ENCODE measurements at places on chromosomes 11 and 22.

DNA sequence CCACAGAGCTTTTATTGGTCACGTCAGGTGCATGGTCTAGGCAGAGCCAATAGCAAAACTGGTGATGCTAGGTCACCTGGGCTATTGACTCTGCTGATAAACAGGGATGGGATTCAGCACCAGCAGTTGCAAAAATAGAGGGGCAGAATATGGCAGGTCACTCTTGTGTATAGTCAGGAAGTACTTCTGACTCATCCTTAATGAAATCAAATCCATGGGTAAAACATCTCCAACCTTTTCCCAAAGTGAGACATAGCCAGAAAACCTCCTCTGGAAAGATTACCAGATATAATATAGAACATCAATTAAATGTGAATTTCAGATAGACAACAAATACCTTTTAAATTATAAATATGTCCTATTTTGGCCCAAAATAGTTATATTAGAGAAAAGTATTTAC lies 383.2 kb downstream of the METTL15 start:
- no peak for DNase-seq

GRCh38 chr22:37765498-37765897 lies 42.2 kb upstream of the GCAT start:
- no peak for DNase-seq

GRCh38 chr11:77471558-77472193 lies 2.2 kb downstream of the PAK1 start:
- no peak for DNase-seq

- DNase-seq: no peak
Measured at GRCh38 chr11:41246399-41246745, 213.1 kb downstream of the LRRC4C start.

DNA sequence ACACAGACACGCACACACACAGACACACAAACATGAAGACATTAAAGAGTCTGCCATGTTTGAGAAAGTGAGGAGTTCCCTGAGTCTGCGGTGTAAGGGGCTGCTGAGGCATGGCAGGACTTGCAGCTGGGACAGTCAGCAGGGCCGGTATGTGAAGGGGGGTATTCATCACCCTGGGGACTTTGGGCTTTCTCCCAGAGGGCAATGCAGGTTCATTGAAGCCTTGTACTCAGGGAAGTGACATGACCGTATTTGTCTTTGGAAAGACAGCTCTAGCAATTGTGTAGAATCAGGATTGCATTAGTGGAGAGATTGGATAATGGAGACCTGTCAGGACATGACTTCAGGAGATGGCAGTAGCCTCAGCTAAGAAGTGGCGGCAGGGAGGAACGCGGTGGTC lies 9.4 kb upstream of the ADAMTS8 start:
- DNase-seq: no peak

- DNase-seq: no peak
Measured at GRCh38 chr11:39374963-39375698, 2084.3 kb downstream of the LRRC4C start.

DNA sequence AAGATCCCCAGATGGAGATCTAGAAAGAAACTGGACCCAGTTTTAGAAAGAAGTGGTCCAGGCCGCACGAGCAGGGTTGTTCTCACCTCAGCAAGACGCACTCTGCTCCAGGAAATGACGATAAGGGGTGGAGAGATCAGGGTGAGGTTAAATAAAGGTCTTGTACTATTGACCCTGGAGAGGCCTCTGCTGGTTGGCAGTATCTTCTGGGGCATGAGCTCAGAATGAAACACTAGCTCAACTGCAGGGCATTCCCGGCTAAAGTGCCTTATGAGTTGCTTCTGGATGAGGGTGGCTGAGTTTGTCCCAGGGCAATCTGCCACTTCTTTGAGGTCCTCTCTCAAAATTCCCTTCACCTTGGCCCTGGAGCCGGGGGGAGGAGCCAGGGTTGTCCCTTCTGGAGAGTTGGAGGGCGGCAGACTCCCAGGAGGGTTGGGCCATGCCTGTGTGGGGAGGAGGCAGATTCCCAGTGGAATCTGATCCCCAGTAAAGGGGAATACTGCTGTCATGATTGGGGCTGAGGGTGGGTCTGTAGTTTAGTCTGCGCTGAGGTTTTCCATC lies 10.9 kb downstream of the USP2 start:
- no peak for DNase-seq

DNA sequence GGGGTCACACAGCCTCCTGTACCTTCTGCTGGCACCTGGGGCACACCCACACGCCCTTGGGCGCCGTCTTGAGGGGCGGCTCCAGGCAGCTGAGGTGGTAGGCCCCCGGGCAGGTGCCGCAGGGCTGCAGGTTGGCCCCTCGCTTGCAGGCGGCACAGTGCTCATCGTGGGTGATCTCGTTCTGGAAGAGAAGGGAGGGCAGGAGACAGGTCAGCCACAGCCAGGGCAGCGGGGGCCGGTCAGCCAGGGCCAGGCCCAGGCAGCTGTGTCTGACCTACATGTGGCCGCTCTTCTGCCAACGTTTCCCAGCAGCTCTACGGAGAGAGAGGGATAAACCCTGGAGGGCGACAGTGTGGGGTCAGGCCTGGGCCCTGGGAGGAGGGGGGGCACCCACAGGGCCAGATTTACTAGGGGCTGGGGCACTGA lies 121.9 kb downstream of the PHF21B start:
- no peak for DNase-seq

DNA sequence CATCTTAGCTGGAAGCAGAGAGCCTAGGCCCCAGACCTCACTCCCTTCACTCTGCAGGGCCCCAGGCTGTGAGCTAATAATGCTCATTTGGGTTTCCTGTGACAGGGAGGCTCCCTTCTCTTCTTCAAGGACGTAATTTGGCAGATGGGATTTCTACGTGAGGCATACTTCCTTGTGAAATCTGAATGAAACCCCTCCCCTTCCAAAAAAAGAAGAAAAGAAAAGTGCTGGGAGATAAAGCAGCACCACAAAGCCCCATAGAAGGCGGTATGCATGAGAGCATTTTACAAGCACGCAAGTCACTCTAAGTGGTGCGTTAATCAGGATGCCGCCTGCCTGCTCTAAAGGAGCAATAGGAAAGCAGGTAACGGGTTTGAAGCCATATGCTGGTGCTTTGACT lies 5.7 kb downstream of the P2RX3 start:
- DNase-seq: no peak

DNA sequence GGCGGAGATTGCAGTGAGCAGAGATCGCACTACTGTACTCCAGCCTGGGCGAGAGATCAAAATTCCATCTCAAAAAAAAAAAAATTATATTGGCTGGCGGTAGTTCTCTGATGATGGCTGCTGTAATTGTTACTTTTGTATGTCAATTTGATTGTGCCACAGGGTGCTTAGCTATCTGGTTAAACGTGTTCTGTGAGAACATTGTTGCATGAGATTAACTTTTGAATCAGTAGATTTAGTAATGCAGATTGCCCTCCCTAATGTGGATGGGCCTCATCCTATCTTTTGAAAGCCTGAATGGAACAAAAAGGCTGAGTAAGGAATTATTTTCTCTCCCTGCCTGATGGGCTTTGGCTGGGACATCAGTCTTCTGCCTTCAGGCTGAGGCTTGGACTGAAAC lies 654.2 kb downstream of the OPCML start:
- DNase-seq: no peak

DNA sequence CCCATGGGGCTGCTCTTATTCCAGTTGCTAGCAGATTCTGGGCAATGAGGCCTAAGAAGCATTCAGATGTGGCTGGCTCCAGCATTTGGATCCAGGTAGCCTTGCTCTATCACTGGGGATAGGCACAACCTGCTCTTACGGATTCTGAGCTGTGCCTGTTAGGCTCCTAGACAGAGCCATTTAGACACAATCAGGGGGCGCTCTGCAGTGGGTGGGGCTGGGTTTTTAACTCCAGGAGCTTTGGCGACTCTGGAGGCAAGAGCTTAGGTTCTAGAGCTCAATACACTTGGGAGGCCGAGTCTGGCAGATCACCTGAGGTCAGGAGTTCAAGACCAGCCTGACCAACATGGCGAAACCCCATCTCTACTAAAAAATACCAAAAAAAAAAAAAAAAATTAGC lies 32.0 kb downstream of the KCNC1 start:
- no peak for DNase-seq

GRCh38 chr11:117535850-117536411 lies 208.3 kb downstream of the CEP164 start:
- DNase-seq: no peak

DNA sequence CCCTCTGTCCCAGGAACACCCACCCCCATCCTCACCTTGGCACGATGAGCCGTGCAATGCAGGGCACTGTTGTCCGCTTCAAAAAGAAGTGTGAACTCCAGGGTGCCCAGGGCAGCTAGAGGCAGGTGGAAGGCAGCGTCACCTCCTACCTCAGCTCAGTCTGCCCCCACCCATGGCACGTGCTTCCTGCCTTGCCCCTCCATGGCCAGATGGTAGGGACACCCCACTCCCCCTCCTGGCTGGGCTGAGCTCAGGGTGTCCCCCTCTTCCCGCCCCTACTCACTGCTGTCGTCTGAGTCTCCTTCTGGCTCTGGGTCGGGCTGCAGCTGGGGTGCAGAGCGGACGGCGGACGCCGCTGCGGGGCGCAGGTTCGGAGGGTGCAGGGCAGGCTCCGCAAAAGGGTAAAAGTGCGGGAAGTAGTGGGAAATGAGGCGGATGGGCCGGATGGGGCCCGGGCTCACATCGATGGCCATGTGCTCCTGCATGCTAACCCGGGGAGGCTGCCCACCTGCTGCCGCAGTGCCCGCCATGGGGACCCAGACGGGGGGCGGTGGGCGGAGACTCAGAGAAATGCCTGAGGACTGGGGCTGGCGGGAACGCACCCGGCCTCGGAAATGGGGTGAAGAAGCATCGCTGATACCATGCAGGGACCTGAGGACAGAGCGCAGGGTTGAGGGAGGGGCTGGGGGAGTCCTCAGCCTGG lies 9.1 kb downstream of the NDUFV1 start:
- DNase-seq: no peak

DNA sequence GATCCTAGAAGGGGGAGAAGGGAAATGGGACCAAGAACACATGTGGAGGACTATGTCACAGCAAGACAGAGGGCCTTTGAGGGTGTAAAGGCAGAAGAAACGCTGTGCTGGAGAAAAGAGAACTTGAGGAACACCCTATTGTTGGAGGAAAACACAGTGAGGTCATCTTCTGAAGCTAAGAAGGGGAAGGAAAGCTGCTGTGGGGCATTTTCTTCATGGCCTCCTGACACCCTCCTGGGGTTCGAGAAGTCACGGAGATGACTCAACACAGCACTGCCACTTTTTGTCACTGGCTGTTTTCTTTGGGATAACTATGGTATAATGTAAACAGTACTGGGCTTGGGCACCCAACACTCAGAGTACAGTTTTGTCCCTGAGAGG lies 492.6 kb upstream of the CADM1 start:
- DNase-seq: no peak

- DNase-seq: no peak
Measured at GRCh38 chr11:8706673-8707432, 24.3 kb downstream of the RPL27A start.

DNA sequence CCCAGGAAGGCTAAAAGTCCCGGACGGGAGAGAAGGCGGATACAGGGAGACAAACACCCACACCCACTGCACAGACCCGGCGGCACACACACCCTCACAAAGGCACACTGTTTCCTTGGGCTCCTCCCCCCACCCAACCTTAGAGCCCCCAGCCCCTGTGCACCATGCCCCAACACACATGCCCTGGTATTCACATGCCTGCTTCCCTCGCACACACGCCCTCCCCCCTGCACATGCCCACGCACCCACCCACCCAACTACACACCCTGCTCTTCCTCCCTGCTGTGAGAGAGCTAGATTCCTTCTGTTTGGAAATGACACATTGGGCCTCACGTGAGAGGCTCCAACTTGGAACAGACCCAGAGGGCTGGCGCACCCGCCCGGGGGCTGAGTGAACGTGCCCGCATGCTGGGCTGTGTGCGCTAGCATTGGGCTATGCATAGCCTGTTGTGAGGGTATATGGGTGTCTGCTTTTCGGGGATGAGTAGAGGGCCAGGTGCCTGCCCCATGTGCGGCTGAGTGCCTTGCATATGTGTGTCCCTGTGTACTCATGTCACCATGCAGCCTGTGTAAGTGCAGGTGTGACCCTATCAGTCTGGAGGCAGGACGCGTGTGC lies 518 bp upstream of the CHRM1 start:
- DNase-seq: no peak

DNA sequence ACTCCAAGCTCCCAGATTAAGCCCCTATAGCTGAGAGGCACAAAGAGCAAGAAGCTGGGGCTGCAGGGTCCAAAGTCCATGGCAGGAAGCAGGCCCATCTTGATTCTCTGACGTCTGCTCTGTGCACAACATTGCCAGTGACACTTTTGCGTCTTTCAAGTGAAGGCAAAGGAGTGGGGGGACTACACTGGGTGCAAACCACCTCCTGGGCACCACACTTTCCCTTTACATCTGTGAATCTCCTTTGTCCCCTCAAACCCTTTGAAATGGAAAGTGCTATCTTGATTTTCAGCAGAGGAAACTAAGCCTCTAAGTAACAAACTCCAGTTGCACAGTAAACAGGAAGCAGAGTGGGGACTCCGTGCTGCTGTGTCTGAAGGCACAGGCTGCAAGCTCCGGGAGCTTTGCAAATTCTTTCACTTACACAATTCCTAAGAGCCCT lies 428.0 kb downstream of the LARGE1 start:
- no peak for DNase-seq

- no peak for DNase-seq
Measured at GRCh38 chr11:32312206-32312817, 123.0 kb downstream of the WT1 start.

DNA sequence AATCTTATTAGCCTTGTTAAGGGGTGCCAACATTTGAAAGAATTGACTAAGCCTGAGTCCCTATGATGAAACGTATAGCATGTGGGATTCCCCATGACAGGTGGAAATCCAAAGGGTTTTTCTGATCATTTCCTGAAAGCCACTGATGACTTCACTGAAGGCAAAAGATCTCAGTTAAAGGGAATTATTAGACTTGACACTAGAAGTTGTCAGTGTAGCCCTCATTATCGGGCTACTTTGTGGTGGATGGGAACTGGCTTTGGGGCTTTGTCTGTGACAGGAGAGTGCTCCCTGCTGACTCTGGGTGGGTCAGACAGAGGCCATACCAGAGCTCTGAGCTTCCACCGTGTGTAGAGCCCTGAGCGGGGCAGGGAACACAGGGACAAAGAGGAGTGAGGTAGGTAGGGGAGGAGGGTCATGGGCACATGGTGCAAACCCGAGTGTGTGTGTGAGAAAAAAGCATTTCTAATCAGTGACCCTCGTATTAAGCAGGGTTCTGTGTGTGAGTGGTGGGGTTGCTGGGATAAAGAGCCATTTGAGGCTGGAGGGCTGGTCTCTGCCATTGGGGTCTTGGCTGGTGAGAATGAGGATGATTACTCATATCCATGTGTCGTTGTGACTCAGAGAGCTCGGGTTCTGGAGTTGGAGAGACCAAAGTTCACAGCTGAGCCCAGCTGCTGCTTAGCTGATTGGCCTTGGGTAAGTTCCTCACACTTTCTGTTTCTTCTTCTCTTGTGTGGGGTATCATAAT lies 101.1 kb downstream of the GRIK4 start:
- DNase-seq: no peak

- DNase-seq: no peak
Measured at GRCh38 chr22:50169774-50170341, 673 bp upstream of the PANX2 start.

GRCh38 chr11:23543651-23544222 lies 683.5 kb upstream of the CCDC179 start:
- DNase-seq: no peak
